ENCODE measurements at places on chromosomes 5 and 9.
A peak's percentile ranks its signal among the peaks of the same experiment; 100 is the strongest.

DNA sequence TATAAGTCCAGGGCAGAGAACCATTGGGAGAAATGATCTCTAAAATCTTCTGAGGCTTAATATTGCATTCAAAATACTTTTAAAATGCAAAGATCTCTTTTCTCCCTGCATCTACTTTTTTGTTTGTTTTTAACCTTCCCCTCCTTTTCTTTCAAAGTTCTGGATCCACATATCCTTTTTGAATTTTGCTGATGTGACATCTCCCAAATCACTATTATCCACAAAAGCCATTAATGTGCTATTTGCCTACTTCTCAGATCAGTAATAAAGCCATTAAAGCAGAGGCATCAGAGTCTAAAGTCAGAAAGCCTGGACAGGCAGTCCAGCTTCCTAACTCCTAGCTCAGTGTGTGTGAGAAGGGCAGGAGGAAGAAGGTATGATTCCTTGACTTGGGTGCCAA is 114.2 kb downstream of the EBF1 start:
- no peak for DNase-seq

DNA sequence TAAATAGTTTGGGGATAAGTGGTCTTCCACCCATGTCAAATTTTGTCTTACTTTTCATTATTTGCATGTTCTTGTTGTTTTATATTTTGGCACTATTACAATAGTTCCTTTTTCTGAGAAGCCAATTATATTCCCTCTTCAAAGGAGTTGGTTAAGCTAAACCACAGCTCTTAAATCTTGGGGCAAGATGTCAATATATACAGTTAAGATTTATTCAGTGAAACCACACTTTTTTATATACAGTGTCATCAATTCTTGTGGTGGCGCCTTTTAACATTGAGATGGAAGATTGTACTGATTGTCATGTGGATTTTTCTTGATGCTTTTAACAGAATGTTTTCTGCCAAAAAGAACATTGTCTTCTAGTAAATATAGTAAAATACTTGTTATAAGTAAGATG is 104.1 kb downstream of the MTREX start:
- DNase-seq = peak; percentile 28

- DNase-seq = no peak
Measured at GRCh38 chr5:119966028-119966427, 336.7 kb downstream of the FAM170A start.

- peak; percentile 46 for DNase-seq
Measured at GRCh38 chr5:34519489-34520220, 136.5 kb upstream of the RAI14 start.

DNA sequence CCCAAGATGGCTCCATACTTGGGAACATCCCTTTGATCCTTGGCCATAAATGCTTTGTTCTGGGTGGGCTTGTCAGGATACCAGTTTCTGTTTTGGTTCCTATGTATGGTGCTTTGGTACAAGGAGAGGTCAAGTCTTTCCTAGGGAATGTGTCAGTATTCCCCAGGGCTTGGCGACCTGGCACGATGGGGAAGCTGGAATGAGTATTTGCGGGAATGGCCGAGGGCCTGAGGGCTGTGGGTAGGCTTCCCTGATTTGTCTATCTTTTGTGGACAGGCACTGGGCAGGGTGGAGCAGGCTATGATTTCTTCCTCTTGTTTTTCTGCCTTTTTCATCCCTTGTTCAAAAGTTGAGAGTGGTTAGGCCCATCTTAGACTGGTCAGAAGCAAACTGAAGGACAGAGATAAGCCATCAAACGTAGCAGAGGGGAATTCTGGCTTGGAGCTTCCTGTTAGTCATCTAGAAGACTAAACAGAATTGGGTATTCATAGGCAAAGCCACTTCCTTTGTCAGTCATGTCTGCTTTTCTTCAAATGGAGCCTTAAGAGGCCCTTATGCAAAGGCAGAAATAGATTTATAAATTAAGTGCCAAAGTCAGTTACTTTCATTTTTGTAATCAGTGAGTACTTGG is 13.7 kb downstream of the DOCK2 start:
- peak; percentile 66 for DNase-seq

GRCh38 chr9:89837934-89838310 is 233.1 kb downstream of the GADD45G start:
- no peak for DNase-seq

DNA sequence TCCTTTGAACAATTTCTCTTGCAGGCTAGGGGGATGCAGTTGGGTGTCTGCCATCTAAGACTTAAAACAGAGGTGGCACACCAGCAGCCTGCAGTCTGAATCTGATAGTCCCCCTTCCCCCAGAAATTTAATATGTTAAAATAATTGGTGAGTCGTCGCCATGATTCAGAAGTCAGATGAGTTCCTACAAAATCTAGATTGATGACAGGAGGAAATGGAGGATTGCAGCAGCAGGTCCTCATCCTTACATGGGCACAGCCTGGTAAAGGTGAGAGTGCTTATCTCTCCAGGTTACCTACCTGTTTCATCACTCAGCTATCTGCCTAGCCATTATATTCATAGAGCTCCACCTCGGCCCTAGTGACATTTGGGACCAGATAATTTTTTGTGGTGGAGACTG is 112.3 kb downstream of the PCSK1 start:
- peak; percentile 63 for DNase-seq

- DNase-seq = no peak
Measured at GRCh38 chr5:79157305-79157704, 45.7 kb downstream of the BHMT start.
